Muscle of leg (tissue), 16 donors: ENCODE measurements at places on chromosomes 11 and 22.
A peak's percentile ranks its signal among the peaks of the same experiment; 100 is the strongest.

DNA sequence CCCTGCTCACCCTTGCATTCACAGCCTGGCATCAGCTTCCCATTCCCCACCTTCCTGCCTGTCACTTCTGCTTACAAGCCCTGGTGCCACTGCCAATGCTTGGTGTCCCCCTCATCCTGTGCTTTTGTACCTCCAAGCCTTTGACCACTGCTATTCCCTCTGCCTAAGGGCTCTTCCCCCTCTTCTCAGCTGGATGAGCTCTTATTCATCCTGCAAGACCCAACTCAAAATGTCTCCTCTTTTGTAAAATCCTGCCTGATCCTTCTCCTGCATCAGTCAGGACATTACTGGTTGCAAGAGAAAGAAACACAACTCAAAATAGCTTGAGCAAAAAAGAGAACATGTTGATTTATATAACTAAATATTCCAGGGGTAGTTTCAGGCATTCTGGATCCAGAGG, 66.9 kb upstream of the TCF20 start:
- no peak for DNase-seq

DNA sequence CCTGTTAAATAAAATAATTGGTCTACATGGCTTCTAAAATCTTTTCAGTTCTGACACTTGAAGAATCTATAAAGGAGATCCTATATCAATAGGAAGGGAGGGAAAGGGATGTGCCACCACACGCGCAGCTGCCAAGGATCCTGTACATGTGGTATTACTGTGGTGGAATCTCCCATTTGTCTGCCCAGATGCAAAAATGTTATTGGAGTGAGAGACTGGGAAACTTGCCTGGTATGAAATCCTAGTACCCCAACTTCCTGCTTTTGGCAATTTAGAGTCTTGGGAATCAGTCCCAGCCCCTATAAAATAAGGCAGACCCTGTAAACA, 81.9 kb upstream of the PICALM start:
- DNase-seq = peak; percentile 75

GRCh38 chr11:748007-748359, 719 bp downstream of the TALDO1 start:
- DNase-seq = no peak

GRCh38 chr11:61011950-61012736, 40.7 kb downstream of the CD6 start:
- peak; percentile 43 for DNase-seq

- DNase-seq = no peak
These were observed 77.7 kb downstream of the USP35 start for GRCh38 chr11:78266451-78266850.

DNA sequence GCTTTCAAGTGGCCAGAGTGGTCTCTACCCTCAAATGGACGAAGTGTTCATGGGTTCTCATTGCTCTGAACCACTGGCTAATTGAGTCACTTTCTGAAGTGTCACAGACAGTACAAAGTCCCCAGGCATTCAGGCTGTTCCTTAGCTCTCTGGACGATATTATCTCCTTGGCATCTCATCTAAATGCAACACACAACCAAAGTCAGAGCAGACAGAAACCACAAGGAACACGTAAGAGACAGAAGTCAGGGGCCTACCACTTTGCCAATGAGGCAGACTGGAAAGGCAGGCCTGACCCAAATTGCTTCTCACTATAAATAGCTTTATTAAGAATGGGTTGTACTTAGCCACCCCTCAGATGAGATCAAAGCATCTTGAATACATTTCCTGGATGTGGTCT, 29.0 kb upstream of the LDLRAD3 start:
- DNase-seq = no peak

- DNase-seq = no peak
These were observed 19.1 kb downstream of the MIF start for GRCh38 chr22:23913306-23913660.

GRCh38 chr22:37561212-37562048, 1.1 kb downstream of the CDC42EP1 start:
- DNase-seq = peak; percentile 95

GRCh38 chr11:34787348-34787747, 128.8 kb downstream of the APIP start:
- no peak for DNase-seq

DNA sequence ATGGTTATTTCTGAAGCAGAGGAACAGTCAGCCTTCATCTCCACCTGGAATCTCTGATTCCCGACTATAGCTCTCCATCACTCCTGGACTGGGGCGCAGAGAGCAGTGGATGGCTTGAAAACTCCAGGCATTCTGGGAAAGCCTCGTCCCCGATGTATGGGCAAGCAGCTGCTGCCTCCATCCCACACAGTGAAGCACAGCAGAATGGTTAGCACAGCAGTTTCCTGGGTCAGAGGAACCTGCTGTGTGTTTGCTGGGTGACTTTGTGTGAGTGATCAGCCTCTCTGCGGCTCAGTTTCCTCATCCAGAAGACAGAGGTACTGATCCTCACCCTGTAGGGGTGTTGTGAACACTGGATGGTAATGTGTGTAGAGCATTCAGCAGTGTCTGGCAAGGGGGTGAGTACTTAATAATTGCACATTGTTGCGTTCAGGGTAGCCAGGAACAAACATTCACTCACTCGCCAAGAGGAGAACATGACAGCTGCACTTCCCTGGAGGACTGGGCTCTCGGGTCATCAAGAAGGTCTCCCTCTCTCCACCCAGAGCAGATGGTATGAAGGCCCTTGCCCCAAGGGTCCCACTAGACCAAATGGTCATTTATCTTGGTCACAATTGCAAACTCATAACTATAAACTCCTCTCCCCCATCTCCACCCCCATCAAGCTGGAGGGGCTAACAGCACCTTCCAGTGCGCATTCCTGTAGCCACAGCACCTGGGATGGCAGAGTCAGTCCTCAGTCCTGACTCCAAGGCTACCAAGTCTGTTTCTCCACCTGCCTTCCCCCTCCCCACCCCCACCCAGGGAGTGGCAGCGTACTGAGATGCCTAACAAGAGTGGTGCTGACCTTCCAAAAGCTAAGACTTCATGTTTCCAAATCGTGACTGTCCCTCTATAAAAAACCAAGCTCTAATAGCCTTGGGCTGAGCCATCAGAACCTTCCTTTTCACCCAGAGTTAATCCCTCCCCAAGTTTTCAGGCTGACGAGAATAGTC, 1.5 kb upstream of the CHST1 start:
- no peak for DNase-seq

DNA sequence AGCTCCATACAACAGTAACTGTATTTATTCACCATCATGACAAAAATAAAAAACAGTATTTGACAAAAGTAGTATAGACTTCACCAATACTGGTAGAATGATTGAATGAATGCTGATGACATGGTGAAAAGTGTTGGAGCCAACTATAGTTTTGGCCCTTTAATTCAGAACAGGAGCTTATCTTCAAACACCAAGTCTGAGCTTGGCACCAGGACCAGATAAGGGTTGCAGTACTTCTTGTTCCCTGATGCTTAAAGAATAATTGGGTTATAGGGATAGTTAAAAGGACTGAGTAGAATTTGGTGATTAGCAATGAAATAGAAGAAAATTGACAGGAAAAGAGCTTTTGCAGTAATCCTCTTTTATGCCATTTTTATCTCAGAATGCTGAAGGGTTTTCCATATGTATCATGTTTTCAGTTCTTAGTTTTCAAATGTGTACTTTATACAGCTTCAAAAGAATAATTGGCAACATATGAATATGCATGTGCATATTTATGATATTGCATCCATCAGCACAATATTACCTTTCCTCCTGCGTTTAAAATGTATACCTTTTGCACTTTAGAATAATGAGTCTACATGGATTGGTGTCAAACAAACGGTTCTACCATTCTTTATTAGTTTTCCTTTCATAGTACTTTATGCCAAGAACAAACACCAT, 214.2 kb upstream of the ARHGAP42 start:
- no peak for DNase-seq

DNA sequence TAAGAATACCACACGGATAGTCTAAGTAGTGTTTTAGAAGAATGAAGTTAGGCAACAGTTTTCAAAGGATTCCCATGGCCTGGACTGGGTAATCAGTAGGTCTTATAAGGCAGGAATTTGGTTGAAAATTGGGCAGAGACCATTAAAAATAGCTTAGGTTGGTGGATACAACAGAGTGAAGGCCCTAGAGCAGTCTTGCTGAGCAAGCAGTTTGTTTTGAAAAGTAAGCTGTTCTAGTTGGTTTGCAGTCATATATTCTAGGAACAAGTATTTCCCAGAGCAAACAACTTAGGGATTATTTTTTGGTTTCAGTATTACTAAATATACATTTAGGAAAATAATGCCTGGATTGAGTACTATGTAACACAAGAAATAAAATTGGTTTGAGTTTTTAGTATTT, 64.8 kb downstream of the MUC15 start:
- DNase-seq = no peak

- no peak for DNase-seq
These were observed 9.1 kb upstream of the CCDC179 start for GRCh38 chr11:22869325-22869724.

DNA sequence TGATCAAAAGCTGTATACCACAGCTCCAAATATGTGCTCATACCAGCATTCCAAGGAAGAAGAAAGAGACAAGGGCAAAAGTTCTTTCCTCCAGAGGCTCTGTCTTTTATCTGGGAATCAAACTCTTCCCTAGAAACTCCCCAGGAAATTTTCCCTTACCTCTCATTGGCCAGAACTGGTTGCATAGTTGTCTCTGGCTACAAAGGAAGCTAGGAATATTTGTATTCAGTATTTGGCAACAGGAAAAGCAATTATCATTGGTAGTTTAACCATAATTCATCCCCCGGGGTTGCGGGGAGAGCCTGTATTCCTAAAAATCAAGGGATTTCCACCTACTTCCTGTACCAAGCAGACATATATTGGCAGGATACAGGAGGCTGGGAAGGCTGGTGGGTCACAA, 10.5 kb upstream of the ZFTA start:
- DNase-seq = peak; percentile 7

DNA sequence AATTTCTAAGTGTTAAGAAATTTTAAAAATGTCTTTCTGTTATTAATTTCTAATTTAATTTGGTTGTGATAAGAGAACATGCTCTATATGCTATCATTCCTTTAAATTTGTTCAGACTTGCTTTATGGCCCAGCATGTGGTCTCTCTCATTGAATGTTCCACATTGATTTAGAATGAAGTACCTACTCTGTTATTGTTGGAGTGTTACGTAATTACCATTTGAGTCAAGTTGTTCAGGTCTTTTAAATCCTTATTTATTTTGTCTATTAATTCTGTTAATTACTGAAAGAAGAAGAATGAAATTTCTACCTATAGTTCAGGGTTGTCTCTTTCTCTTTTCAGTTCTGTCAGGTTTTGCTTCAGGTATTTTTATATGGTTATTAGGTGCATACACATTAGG, 57.0 kb downstream of the PRMT3 start:
- DNase-seq = no peak

- DNase-seq = no peak
These were observed 718 bp downstream of the LTBP3 start for GRCh38 chr11:65557280-65558001.
